ENCODE measurements at places on chromosomes 6 and 20.
A peak's percentile ranks its signal among the peaks of the same experiment; 100 is the strongest.

DNA sequence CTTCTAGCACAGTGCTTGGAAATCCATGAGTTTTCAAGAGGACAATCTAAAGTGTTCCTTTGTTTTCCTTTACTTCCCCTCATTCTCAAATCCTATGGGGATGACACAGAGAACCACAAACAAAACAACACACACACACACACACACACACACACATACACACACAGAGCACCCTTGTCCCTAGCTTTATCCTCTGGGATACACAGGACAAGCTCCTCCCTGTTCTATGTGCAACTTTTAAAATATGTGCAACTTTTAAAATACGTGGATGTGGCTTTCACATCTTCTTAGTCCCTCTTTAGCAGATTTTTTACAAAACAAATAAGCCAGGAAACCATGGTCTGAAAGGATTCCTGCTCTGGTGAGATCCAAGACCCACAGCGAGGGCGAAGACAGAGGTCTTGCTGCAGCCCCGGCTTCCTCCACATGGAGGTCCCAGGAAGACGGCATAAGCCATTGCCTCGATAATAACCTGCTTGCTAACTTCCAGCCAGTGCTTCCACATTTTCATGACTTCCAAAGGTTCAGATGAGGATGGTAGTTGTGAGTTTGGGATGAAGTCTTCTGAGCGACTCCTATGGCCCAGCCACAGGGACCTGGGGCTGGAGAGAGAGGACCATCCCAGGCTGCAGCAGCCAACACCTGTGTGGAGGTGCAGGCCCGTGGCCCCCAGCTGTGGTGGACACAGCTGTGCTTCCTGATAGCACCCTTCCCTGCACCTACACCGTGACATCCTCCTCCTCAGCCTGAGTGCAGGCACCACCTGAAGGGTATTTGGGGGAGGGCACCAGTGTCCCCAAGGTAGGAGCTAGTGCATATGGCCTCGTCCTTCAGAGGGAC is 62.8 kb upstream of the CD93 start:
- no peak for DNase-seq

DNA sequence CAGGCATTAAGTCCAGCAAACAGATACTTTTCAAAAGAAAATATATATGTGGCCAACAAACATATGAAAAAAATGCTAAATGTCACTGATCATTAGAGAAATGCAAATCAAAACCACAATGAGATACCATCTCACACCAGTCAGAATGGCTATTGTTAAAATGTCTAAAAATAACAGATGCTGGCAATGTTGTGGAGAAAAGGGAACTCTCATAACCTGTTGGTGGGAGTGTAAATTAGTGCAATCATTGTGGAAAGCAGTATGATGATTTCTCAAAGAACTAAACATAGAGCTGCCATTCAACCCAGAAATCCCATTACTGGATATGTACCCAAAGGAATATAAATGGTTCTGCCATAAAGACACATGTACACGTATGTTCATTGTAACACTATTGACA is 20.6 kb downstream of the KCNQ5 start:
- no peak for DNase-seq

- no peak for DNase-seq
Observed at GRCh38 chr6:107658920-107659865, 164.9 kb downstream of the SCML4 start.

DNA sequence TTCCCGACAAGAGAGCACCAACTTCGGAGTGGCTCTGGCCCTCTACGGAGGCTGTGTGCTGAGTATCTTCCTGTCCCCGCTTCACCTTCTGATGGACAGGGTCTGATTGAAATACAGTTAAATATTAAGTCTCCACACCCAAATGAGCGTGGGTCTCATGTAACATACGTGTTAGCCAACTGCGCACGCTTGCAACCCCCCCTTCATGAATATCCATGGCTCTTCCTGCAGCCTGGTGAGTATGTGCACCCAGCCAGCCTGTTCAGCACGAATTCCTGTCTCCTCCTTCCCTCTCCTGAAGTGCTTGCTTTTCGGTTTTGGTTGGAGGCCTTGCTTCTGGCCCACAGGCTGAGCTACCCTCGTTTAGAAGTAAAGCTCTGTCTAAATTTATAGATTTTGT is 102.9 kb upstream of the FRMD1 start:
- DNase-seq = no peak

DNA sequence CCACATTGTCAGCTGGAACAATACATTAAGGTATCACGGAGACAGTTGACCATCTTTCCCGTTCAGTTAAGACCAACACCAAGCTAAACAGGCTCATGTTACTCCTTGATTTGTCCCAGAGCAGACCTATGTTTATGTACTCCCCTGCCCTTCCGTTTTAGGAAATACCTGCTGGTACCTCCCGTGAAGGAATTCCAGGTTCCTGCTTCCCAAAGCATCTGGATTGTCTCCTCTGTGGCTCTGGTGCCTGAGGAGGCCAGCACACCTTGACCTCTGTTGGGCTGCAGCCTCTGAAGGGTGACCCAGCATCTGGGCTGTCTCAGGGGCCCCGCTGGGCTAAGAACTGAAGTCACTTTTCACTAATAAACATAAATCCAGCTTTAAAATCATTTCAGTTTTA is 647.8 kb upstream of the MARCKS start:
- DNase-seq = no peak

DNA sequence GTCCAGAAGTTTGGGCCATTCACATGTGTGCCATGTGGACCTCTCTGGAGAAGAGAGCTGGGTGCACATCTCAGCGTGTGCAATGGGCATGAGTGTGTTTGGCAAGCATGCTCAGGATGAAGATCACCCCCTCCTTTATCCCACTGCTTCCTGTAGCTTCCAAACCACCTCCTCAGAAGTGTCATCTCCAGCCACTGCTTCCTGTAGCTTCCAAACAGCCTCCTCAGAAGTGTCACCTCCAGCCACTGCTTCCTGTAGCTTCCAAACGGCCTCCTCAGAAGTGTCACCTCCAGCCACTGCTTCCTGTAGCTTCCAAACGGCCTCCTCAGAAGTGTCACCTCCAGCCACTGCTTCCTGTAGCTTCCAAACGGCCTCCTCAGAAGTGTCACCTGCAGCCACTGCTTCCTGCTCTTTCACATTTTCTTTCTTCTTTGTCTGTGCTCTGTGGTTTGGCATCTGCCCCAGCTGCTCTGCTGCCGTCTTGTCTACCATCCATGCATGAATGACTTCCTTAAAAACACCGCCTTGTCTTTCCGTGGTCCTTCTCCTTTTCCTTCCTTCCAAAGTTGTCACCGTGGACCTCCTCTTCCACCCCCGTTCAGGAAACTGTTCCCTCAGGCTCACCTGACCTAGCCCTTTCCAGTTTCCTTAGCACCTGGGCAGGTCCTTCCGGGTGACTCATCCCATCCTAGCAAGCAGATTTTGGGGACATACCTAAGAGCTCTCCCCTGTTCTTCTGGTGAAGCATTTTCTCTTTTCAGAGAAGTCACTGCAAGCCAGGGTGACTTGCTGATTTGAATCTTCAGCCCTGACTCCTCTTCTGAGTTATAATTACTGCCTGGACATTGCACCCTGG is 43.5 kb upstream of the TIAM2 start:
- DNase-seq = no peak

DNA sequence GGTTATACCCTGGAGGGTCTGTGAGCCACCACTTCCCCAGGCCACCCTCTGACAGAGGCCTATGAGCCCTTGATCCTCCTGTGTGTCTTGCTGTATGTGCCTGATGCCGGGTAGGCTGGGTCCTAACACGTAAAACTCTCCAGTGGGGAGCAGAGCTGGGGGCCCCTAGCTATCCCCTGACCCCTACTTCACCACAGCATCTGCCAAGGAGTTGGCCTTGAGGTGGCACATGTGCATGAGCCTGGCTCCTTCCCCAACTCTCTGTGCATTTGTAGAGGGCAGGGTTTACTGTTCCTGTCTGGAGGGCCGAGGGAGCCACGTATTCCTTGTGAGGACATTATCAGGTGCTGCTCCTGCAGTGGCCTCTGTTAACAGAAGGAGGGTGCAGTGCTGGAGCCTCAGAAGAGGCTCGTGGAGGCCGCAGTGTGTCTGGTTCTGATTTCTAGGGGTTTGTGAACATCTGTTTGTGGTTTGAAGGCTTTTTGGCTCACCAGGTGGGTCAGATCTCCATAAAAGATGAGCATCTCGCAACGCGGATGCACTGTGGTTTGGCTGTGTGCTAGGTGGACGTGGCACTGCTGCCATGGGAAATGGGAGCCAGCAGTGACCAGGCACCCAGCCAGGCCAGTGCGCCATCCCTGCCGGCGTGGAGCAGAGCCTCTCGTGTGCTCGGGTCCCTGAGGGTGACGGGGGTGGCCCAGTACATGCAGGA is 152.1 kb downstream of the DTNBP1 start:
- no peak for DNase-seq

- no peak for DNase-seq
Observed at GRCh38 chr6:41723530-41724227, 11.7 kb downstream of the TFEB start.

DNA sequence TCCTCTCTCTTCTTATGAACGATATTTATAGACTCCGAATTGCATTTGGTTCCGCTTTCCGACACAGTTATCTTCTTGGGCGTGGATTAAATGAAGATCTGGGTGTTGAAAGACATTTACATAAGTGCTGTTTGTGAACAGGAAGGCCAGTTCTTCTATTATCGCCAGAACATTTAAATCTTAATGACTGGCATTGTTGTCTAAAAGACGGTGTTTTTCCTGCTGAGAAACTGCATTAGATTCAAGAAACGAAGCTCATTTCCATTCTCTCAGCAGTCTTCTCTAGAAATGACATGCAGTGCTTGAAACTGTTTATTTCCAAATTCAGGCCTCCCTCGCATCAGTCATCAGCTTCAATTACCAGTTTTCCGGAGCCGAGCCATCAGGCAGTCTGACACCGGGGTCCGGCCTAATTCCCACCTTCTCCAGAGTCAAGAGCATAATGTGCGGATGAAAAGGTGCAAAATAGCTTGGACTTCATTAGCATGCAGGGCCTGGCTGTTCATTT is 16.0 kb downstream of the LINC00237 start:
- DNase-seq = no peak

GRCh38 chr6:108134213-108134970 is 31.4 kb upstream of the NR2E1 start:
- no peak for DNase-seq

GRCh38 chr6:134402372-134402984 is 84.6 kb upstream of the SGK1 start:
- DNase-seq = no peak

DNA sequence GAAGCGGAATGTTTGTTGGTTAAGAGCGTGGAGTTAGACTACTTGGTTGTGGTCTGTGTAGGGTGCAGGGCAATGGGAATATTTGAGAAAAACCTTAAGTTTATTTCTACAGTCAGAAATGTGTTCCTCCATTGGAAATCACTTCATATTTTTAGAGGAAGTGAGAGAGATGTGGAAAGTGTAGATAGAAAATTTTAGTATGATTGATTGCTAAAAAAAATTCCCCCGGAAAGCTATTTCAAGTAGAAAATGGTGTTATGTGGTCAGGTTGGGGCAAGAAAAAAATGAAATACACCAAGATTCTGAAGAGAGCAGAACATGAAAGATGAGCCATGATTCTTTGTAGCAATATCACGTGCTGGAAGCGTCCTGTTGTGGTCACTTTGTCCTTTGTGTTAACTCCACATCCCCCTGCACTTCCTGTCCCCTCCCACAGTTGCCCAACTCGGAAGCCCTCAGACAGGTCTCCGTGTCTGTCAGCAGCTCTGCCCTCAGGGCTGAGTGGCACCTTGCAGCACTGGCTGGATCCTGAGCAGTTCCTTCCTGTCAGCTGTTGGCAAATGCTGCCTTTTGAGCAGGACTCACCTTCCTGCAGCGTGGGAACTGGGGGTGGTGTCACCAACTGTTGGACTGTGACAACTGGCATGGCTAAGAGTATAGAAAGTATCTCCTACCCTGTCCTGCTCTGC is 137.5 kb upstream of the SLC24A3 start:
- no peak for DNase-seq

DNA sequence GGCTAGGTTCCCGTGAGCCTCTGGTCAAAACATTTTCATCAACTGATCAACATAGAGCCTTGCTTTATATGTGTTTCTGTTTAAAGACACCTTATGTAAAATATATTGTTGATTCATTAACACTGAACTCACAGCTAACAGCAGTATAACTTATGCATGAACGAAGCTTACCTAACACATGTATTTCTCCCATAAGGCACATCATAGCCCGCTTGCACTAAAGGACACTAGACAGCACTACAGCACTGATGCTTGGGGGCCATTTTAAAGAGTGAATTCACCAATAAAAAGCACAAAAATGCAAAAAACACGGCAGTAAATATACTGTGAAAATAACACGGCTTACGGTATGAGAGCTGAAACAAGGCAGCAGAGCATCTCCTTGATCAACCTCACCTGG is 4.0 kb downstream of the FLOT1 start:
- DNase-seq = no peak

- DNase-seq = no peak
Observed at GRCh38 chr20:33673410-33674293, 576 bp downstream of the NECAB3 start.

- DNase-seq = no peak
Observed at GRCh38 chr6:79423216-79423615, 114.0 kb downstream of the LCA5 start.

- DNase-seq = peak; percentile 73
Observed at GRCh38 chr20:54207743-54208547, at the start of gene PFDN4. Gene PFDN4, plus strand, starts transcription at chr20:54208087. Its CDS starts 14 bp downstream, at chr20:54208101.

DNA sequence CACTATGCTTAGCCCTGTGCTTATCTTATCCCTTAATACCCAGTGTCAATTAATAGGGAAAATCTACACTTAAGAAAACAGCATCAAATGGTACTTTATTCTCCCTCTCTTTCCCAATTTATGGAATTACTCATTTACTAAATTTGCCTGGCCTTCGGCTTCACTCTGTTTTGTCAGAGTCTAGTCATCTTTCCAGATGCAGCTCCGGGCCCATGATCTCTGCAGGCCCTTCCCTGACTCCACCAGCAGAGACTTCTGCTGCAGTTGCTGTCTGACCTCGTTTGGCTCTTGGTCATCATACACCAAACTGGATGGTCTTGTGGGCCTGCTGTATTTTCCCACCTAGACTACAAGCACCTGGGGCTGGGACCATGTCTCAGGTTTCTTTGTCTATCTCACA is 27.4 kb downstream of the MRS2 start:
- DNase-seq = no peak

DNA sequence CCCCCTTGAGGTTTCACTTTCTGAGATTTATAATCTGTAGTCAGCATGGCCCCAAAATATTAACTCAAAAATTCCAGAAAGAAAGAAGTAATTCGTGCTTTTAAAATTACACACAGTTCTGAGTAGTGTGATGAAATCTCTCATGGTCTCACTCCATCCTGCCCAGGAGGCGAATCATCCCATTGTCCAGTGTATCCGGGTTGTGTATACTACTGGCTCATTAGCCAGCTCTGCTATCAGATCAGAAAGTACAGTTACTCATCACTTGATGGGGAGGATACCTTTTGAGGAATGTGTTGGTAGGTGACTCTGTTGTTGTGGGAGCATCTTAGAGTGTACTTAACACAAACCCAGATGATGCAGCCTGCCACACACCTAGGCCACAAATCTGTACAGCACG is 65.2 kb downstream of the CDC5L start:
- DNase-seq = no peak

DNA sequence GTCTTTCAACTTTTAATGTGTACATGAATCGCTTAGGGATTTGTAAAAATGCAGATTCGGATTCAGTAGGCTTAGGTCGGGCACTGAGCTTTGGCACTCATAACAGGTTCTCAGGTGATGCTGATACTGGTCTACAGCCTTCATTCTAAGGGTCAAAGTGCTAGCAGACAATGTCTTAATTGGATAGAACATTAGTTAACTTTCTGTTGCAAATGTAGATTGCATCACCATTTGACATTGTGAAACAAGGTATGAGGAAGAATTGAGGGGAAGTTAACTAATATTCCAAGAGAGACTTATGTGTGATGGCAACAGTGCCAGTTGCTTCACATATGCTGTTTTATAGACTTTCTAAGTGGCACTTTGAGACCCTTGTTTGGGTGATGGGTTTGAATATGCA is 86.9 kb downstream of the MLIP start:
- DNase-seq = no peak
